ENCODE measurements at places on chromosomes 2 and 18. TPM values are rescaled to one million over a fixed set of nuclear protein-coding genes. Genes with fewer than 3 reads are reported as not detected.

PTPRN gene
- polyA plus RNA-seq: 0.14 TPM

UGT1A8 gene
- 2.8 TPM for polyA plus RNA-seq

CD207 gene
- polyA plus RNA-seq: 10.2 TPM

DNAJC5G gene
- 0.14 TPM for polyA plus RNA-seq

G6PC2 gene
- polyA plus RNA-seq: 0.01 TPM

UBE2E3 gene
- 33.4 TPM for polyA plus RNA-seq

ALK gene
- polyA plus RNA-seq: 0.04 TPM

SRD5A2 gene
- polyA plus RNA-seq: not detected

EDAR gene
- 2.3 TPM for polyA plus RNA-seq

PLGLB1 gene
- polyA plus RNA-seq: 4.5 TPM

Measured in esophagus (tissue), 2 donors.